ENCODE measurements at places on chromosomes 4 and X.

- DNase-seq, result no peak
These were observed 44.8 kb downstream of the GSX2 start for GRCh38 chr4:54144661-54145171.

DNA sequence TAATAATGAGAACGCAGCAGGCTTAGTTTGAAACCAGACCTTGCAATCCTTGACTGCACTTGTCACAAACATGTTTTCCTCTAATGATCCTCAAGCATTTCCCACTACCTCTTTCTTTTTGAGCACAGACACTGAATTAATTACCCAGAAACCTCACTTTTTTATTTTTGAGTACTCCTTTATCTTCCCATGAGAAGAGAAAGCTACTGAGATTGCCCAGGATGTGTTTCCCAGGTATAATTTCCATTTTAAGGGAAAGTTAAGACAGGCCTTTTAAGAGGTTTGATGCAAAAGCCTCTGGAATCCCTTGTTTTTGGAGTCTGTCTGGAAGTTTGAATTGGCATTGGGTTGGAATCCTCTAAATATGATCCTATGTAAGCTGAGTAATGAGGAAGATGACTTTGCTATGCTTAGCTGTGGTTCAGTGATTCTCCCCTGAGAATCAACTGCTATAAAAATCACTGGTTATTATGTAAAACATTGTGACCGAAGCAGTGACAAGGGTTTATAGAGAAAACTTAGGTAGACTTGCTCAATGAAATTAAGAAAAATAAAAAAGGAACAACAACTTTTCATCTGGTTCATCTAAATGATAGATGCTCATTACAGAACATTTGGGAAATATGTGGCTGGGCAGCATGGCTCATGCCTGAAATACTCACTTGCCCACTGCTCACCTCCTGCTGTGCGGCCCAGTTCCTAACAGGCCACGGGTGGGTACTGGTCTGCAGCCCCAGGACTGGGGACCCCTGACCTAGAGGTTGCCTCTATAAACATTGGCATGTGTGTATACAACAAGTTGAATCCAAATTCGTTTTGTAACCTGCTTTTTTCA lies 10.8 kb upstream of the RHOH start:
- DNase-seq, result no peak

DNA sequence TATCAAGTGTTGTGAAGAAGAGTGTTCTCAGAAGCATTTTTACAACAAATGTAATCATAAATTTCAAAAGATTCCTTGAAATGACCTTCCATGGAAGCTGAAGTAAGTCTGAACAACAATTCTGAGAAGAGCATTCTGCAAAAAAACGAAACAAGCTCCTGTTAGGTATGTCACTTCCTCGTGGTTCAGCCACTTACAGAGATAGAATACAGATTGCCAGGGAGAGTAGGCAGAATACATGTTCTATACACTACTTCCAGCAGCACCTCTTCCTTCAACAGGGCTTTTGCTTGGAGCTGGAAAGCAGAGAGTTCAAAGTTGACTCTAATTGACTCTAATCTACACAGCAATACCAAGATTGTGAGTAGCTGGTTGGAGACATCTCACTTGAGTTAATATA lies 274.5 kb downstream of the ADGRA3 start:
- no peak for DNase-seq

- DNase-seq, result no peak
These were observed 24.3 kb downstream of the AWAT2 start for GRCh38 chrX:70025464-70025863.

DNA sequence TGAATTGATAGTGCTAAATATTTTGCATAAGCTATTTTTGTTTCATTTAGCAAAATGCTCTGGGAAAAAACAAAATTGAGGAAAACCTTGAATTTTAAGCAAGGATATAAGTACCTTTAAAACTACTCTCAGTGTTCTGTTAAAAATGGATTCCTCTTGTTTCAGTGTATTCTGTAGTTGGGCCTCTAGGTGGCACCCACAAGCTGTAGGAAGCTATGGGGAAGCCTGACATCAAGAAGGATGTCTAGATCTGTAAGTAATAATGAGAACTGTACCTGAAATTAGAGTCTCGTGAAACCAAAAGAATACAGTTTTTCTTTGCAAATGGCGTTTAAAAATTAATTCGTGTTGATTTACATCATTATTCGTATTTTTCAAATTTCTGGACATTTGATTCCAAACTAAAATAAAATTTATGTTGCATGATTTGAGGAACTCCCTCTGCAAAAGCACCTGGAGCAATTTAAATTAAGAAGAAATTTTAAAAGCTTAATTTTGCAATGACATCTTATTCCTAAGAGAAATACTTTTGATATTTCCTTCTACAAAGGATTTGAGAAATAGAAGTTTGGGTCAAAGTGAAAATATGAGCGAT lies 51.2 kb downstream of the TMPRSS11E start:
- no peak for DNase-seq

DNA sequence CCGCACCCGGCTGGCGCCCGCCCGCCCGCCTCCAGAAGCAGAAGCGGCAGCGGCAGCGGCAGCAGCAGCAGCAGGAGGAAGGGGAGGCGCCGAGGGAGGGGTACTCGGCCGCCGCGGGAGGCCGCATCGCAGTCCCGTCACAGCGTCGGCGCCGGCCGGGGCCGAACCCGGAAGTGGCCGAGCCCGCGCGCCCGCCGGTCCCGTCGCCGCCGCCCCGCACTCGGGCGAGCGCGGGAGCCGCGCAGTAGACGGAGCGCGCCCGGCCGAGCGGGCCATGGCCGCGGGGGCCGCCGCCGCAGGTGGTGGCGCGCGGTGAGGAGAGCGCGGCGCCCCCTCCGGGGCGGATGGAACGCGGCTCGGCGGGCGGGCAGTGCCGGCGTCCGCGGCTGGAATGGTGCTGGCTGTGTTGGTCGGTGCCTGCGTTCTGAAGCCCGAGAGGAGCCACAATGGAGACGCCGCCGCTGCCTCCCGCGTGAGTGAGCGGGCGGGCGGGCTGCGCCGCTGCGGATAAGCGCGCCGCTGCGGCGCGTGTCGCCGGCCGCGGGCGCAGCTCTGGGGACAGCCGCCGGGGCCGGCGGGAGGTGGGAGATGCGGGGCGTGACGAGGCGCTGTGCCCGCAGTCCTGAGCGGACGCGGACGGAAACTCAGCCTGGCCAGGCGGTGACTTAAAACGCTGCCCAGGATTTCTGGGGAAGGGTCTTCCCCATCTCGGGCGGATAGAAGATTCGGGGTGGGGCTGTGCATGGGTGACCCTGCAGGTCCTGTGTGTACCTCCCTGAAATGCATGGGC lies at the start of gene KLHL2:
Gene KLHL2, plus strand, starts transcription at position 131 of the 790 bp plus-strand sequence. Its CDS starts 316 bp downstream, at position 447.
- no peak for DNase-seq

DNA sequence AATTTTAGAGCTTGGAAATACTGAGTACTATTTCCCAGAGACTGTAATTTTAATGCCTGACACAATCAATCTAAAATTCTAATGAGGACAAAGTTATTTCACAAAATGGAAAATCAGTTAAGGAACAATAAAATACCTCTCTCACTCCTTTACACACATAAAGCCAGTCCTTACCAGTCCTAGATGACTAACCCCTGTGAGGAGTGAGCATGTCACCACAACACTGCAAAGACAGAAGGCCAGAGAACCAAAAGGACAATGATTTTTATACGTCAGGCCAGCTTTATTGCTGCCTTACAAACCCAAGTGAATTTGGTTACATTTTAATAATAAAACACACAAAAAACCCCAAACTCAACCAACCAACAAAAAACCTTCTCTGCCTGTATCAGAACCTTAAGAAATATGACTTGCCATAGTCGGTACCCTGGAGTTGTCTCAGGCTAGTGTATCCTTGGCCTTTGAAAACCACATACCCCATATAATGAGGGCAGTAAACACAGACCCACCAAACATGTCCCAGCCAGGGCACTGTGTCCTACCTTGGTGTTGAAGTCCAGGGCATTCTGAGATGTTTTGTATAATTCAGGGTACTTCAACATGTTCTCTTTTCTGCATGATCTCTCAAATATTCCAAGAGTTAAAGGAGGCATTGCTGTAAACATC lies 57.6 kb downstream of the SHISA3 start:
- DNase-seq, result no peak

- no peak for DNase-seq
These were observed 181.2 kb downstream of the AFAP1 start for GRCh38 chr4:7758476-7758875.

DNA sequence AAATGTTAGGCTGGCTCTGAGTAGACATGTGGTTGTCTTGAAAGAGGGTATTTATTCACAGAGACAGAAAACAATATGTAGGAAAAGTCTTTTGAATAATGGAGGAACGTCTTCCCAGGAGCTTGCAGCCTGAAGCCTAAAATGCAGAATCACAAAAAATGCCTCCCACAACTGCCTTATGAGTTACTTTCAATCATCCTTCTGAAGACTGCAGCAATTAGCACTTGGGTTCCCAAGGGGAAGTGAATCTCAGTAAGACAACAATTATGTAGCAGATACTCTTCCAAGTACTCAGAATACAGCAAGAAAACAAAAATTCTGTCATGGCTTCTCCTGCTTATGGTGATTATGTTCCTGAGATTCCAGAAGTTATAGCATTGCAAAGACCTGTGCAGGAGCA lies 166.6 kb upstream of the TBL1X start:
- DNase-seq, result no peak

DNA sequence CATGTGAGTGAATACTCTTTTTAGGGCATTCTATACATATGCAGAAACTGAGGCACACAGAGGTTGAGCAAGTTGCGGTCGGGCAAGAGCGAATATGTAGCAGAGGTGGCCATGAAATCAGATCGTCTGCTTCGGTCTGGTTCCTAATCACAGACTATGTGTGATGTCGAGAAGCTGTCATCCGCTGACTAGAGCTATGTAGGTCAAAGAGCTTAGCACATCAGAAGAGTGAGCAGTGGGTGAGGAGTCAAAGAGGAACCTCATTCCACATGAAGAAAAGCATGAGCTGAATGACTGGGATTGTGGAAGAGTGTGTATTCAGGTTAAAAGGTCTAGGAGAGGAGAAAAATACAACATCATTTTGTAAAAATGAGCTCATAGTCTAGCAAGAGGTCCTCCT lies 19.0 kb downstream of the GAB3 start:
- no peak for DNase-seq

GRCh38 chrX:17923546-17923945 lies 62.4 kb upstream of the RAI2 start:
- DNase-seq, result no peak

DNA sequence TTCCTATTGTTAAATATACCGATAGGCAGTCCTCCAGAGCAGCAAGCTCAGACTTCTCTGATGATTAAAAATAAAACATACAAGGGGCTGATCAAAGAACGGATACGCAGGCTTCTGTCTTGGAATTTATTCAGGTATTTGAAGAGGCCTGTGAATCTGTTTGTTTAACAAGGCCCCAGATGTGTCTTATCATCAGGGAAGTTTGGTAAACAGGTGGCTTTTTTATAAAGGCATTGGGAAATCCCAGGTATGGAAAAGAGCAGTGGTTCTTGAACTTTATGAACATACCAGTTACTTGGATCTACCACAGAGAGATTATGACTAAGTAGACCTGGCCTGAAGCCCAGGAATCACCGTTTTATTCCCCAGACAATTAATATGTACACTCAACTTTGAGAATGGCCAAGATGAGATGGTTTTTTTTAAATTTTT lies 47.9 kb downstream of the SOWAHB start:
- no peak for DNase-seq
